ENCODE measurements at places on chromosomes 2 and 18.

GRCh38 chr18:26439537-26439936, 108.8 kb downstream of the KCTD1 start:
- no peak for DNase-seq

DNA sequence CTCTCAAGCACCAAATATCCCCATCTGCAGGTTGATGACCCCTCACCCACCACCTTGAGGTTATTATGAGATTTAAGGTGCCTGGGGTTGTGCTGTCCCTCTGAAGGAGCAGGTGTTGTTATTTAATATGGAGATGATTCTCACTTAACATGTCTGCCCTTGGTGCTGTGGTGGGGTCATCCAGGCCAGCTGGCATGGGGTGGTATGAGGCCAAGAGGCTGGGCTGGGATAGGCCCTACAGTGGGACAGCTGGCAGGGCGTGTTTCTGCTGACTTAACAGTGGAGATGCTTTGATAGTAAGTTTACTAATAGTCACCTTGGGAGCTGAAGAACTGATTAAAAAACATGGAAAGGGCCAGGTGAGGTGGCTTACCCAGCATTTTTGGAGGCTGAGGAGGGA, 22.4 kb downstream of the SERPINB12 start:
- DNase-seq = no peak

DNA sequence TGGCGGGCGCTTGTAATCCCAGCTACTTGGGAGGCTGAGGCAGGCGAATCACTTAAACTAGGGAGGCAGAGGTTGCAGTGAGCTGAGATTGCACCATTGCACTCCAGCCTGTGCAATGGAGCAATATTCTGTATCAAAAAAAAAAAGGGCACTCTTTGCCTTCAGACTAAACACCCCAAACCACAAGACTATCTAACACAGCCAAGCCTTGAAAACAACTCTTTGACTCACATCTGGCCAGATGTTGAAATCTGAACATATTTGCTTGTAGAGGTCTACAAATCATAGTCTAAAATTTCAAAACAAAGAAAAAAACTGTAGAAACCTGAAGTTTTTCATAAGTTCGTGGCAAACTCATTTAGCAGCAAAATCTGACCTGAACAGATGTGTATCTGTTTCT, 94.9 kb downstream of the FAM161A start:
- peak; percentile 90 for DNase-seq

DNA sequence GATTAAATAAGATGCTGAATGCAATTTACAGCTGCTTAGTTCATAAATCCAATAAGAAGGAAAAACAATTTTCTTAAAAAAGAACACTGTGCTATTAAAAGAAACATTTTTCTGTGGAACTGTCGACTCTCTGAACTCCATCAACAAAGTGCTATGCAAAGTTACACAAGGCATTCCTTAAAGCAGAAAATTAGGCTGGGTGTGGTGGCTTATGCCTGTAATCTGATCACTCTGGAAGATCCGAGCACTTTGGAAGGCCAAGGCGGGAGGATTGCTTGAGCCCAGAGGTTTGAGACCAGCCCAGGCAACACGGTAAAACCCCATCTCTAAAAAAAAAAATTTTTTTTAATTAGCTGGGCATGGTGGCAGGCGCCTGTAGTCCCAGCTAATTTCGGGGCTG, 13.0 kb downstream of the MCM6 start:
- DNase-seq = no peak

Data from fibroblast of the conjunctiva (primary cell).